Stimulated activated CD4-positive, alpha-beta T cell treated with anti-CD3 and anti-CD28 coated beads, Interleukin-2, amount 100 ng/mL, for 4 hours (primary cell): ENCODE measurements at places on chromosomes 13 and 19.

- DNase-seq = no peak
Observed at GRCh38 chr19:10262771-10263170, 8.1 kb upstream of the ICAM1 start.

GRCh38 chr13:107937848-107938247 is 277.5 kb downstream of the LIG4 start:
- no peak for DNase-seq

- no peak for DNase-seq
Observed at GRCh38 chr13:91132381-91132780, 215.1 kb upstream of the MIR17HG start.

GRCh38 chr19:34178274-34178610 is 5.9 kb downstream of the LSM14A start:
- no peak for DNase-seq

DNA sequence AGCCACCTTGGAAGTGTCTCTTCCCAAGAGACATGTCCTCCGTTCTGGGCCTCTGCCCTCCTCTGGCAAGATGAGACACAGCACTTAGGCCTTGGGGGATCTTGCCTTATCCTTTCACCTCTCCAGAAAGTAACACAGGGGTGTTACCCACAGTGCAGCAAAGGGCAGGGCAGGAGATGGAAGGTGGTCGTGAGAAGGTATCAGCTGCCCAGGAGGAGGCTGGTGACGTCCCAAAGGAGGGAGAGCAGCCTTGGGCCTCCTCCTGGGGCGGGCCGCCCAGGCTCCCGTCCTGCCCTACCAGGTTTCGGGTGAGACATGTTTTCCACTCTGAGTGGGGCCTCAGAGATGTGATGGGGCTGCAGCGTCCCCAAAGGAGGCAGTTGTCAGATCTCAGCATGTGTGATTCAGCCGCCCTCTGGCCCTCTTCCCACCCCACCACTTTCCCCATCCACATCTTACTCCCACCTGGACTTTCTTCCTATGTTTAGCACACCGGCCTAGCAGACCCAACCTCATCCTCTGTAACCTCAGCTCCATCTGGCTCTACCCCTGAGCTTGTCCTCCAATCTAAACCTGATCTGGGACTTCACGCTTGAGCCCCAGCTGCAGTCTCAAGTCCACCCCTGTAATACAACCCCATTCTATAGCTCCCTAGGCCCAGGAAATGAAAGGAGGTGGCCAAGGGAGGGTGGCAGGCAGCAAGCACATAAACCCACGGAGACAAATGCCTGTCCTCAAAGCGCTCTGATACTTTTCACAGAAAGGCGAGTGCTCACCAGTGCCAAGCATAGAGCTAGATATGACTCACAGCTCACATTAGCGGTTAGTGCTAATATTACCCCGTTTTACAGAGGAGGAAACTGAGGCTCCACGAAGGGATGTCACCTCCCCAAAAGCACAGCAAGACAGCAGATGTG is 9.3 kb downstream of the POU2F2 start:
- peak; percentile 76 for DNase-seq

GRCh38 chr13:59710996-59711701 is 452.6 kb downstream of the DIAPH3 start:
- no peak for DNase-seq

DNA sequence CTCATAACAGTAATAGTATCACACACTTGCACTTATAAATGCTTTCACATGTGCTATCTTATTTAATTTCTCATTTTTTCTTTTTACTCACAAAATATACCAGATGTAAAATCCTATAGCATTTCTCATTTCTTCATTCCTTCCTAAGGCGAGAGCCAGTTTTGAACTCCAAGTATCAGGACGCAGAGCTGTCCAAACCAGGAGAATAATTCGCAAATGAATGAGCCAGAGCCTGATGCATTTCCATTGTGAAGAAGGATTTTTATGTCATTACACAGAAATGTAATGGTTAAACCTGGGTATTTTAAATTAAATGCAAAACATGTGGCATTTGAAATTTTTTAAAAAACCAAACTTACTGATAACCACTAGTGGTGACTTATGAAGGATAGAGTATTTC is 244.3 kb downstream of the RGCC start:
- DNase-seq = no peak

DNA sequence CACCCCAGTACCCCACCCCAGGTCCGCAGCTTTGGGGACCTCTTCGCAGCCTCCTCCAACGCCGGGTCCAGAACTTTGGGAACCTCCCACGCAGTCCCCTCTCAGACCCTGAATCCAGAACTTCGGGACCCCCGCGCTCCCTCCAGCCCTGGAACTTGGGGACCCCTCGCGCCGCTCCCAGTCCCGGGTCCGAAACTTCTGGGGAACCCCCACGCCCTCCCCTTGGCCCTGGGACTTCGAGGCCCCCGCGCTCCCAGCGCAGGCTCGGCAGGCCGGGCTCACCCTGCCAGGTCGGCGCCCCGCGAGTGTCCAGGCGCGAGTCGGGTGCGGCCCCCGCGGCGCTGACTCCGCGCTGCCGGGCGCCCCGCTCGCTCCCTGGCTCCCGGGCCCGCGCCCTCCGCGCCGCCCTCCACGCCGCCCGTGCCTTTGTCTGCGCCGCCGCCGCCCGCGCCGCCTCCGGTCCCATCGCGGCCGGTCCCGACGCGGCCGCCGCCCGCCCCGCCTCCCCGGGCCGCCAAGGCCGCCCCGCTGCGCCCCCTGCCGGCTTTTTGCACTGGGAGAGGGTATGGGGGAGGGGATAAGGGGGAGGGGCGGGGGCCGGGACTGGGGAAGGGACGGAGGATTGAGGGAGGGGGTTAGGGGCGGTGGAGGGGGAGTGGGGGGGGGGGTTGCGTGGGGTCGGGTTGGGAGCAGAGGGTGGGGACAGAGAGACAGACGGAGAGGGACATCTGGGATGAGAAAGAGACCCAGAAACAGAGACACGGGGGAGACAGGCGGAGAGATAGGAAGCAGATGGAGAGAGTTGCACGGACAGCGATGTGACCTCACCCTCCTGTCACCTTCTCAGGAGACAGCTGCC is at the start of gene HOMER3:
Gene HOMER3, minus strand, starts transcription at position 449 of the 859 bp plus-strand sequence. CDS start 2,235 bp downstream, outside the sequence.
- DNase-seq = peak; percentile 70

- DNase-seq = no peak
Observed at GRCh38 chr13:38902551-38902950, 88.1 kb downstream of the STOML3 start.

- DNase-seq = no peak
Observed at GRCh38 chr19:40687525-40688016, 2.9 kb downstream of the NUMBL start.

DNA sequence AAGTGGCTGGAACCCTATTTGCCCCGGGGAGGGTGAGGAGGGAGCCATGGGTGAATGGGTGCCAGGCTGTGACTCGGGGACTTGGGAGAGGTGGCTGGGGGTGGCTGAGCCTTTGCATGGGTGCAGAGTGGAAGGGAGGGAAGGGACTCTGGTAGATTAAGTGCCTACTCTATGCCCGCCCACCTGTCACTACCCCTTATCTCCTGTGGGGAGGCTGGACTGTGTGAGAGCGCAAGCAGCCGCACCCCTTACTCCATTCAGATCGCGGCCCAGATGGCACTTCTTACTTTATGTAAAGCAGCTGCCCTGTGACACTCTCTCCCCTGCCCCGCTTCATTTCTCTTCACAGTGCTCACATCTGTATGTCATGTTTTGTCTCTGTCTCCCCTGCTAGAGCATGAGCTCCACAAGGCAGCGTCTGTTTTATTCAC is 2.9 kb downstream of the KASH5 start:
- DNase-seq = no peak

DNA sequence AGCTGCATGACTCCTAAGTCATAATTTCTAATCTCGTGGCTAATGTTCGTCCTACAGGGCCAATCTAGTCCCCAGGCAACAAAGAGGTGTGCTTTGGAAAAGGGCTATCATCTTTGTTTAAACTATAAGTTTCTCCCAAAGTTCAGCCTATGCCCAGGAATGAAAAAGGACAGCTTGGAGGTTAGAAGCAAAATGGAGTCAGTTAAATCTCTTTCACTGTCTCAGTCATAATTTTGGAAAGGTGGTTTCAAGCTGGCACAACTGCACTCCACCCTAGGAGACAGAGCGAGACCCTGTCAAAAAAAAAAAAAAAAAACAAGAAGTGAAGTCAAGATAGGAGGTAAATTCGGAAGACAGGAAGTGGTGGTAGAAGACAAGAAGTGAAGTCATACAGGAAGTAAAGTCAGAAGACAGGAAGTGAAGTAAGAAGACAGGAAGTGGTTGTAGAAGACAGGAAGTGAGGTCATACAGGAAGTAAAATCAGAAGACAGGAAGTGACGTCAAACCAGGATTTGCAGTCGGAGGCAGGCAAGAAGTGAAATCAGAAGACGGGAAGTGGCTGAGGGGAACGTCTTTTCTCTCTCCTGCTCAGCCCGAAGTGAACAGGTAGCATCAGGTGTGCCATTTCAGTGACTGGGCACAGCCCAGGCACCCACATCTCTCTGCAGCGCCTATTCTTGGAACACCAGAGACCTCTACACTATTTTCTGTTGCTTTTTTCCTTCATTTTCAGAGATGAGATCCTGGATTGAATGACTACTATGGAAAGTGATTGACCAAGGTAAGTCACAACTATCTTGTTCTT is 32.2 kb downstream of the GP6 start:
- peak; percentile 14 for DNase-seq

GRCh38 chr13:59318320-59318930 is 845.3 kb downstream of the DIAPH3 start:
- DNase-seq = peak; percentile 6

DNA sequence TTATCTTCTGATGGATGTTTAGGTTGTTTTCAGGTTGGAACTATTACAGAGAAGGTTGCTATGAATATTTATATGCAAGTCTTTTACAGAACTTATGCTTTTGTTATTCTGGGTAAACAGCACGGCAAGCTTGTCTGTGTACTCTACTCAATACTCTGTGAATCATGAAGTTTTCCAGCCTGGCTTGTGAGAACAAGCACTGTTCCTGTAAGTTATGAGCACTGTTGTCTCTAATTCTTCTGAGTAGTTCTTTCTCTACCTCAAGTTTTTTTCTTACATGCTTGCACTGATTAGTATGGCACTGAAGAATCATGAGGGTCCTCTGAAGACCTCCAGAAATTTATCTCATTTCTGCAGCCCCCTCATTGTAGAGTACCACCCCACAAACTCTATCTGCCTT is 496.9 kb downstream of the KCTD12 start:
- no peak for DNase-seq

- no peak for DNase-seq
Observed at GRCh38 chr13:95204231-95204765, 97.0 kb downstream of the ABCC4 start.

DNA sequence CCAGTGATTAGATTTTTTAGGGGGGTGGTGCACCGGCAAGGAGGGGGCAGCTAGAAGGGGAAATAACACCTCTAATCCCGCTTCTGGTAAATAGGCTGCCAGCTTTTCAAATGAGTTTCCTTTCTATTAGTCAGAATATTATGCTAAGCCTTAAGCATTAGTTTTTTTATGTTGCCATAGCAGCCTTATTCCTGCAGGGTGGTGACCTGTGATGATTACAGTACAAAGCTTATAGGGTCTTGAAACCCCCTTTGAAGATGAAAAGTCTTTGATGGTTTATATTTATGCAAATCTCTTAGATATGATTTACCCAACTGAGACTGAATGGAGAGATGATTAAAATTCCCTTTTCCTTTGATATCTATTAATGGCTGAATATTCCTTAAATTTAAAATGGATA is 109.8 kb downstream of the ZIC5 start:
- DNase-seq = no peak

DNA sequence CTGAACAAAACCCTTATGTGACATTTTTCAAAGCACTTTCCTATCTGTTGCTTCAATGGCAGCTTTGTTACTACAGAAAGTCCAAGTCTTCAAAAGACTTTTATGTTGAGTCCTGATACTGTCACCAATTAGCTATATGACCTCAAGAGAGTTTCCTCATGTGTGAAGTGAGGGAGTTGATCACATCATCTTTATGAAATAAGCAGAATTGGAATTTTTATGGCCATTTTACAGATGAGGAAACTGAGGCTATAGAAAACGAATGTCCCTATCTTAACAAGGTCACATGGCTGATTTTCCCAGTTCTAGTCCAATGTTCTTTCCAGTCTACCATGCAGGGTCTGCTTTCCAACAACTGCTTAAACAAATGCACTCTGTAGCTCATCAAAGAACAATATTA is 2.6 kb downstream of the TNFRSF19 start:
- DNase-seq = no peak

GRCh38 chr13:24659239-24659638 is 21.0 kb upstream of the ATP12A start:
- DNase-seq = no peak

- no peak for DNase-seq
Observed at GRCh38 chr13:44052780-44053184, 173.1 kb downstream of the LACC1 start.
